CD8-positive, alpha-beta memory T cell (primary cell): ENCODE measurements at places on chromosomes 13 and 19.

GRCh38 chr19:40745402-40745780 is 4.9 kb downstream of the ACTMAP start:
- no peak overlapping the region for H3K4me3 ChIP-seq
- peaks cover 8% of the 10 kb centered on the region for H3K4me1 ChIP-seq
- no peaks in the 10 kb centered on the region for H3K36me3 ChIP-seq
- H3K27me3 ChIP-seq, result no peaks in the 10 kb centered on the region

- no peaks in the 10 kb centered on the region for H3K36me3 ChIP-seq
- H3K27ac ChIP-seq, result no peak overlapping the region
- H3K4me3 ChIP-seq, result no peak overlapping the region
- H3K27me3 ChIP-seq, result no peaks in the 10 kb centered on the region
- H3K4me1 ChIP-seq, result no peaks in the 10 kb centered on the region
- no peak for DNase-seq
Measured at GRCh38 chr13:75010941-75011340, 471.0 kb downstream of the TBC1D4 start.

- no peaks in the 10 kb centered on the region for H3K36me3 ChIP-seq
- peaks cover 8% of the 10 kb centered on the region for H3K4me1 ChIP-seq
- H3K4me3 ChIP-seq, result no peak overlapping the region
- no peak for DNase-seq
Measured at GRCh38 chr13:112713517-112714253, 23.8 kb downstream of the ATP11A start.

DNA sequence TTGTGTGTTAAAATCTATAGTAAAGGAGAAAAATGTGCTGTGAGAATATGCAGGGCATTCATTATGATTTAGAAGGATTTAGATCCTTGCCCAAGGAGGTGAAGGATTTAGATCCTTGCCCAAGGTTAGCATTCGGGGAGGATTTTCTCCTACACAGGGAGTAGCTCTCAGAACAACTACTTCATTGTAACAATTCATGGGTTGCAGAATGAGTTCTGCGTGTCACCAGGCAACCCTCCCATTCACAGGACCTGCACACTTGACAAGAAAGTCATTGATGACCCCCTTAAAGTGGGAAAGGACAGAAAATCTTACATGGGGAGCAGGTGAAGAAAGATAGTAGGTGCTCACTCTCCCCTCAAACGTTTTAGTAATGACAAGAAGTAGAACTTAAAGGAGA is 167.1 kb upstream of the MAB21L1 start:
- DNase-seq, result no peak
- no peaks in the 10 kb centered on the region for H3K36me3 ChIP-seq
- H3K27ac ChIP-seq, result no peak overlapping the region
- no peaks in the 10 kb centered on the region for H3K27me3 ChIP-seq
- no peak overlapping the region for H3K4me3 ChIP-seq

DNA sequence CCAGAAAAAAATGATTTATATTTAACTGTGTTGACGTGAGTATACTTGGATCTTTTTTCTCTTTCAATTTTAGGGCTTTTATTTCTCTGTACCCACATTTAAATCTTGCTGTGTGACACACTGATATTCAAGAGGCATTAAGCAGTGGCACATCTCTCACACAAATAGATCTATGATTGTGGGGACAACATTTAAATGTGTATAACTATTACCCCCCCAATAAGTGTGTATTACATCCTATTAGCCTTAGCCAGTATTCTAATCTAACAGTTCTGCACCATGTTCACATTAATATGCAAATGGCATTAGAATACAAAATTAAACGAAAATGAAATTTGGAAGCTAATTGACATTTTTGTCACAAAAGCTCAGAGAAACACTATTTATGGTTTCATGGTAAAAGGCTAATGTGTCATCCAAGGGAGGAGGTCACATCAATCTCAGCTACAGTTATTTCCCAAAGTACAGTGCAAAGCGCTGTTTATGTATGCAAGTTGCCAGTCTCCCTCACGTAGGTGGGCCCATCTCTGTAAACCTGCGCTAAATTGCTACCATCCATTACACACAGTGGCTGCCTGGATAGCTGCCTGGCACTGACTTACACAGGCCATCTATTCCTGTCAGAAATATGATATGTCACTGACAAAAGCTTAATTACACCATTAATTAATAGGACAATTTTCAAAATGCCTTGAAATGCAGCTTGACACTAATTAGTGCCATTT is 984.7 kb upstream of the PCDH9 start:
- no peak overlapping the region for H3K27ac ChIP-seq
- no peak for DNase-seq
- H3K36me3 ChIP-seq, result no peaks in the 10 kb centered on the region
- no peaks in the 10 kb centered on the region for H3K27me3 ChIP-seq

- no peaks in the 10 kb centered on the region for H3K27me3 ChIP-seq
- no peak for DNase-seq
- peaks cover 13% of the 10 kb centered on the region for H3K4me1 ChIP-seq
Measured at GRCh38 chr19:34731964-34732363, 2.1 kb upstream of the ZNF181 start.

GRCh38 chr13:53601113-53601512 is 572.5 kb downstream of the OLFM4 start:
- no peaks in the 10 kb centered on the region for H3K36me3 ChIP-seq
- no peak overlapping the region for H3K4me3 ChIP-seq
- no peaks in the 10 kb centered on the region for H3K27me3 ChIP-seq
- H3K4me1 ChIP-seq, result no peaks in the 10 kb centered on the region
- no peak overlapping the region for H3K27ac ChIP-seq
- no peak for DNase-seq

GRCh38 chr13:46168341-46168740 is 13.6 kb downstream of the LCP1 start:
- peaks cover 13% of the 10 kb centered on the region for H3K36me3 ChIP-seq
- no peaks in the 10 kb centered on the region for H3K27me3 ChIP-seq
- H3K27ac ChIP-seq, result no peak overlapping the region
- peak; percentile 40 for DNase-seq
- peaks cover 96% of the 10 kb centered on the region for H3K4me1 ChIP-seq

DNA sequence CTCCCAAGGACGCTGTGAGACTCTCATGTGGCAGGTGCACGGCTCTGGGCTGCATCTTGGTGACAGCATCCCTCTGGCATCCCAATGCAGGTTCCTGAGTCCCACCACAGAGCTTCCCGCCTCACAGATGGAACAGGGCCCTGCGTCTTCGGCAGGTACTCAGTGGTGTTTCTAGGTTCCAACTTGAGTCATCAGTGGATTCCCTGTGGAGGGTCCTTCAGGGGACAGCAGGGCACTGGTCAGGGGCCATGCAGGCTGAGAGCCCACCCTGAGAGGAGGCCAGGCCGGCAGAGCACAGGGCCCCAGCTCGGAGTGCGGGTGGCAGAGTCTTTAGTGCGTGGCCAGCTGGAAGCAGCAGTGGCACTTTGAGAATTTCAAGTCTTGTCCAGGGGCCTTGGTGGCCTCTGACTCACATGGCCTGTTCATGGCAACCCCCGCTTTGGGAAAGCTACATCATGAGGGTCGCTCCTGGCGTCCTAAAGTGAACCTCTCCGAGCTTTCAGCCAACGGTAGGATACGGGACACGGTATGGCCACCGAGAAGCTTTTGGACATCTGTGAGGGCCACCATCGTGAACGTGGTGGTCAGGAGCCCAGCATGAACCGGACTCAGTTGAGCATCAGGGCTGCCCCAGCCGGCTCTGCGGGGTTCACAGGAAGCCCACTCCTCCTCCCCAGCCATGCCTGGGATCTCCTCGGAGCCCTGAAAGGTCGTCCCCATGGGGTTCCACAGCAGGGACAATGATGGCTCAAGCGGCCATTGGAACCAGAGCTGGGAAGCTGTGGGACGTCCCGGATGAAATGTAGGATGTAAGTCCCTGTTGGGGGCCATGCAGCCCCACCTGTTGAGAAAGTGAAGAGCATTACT is 72.0 kb upstream of the MCF2L start:
- peaks cover 11% of the 10 kb centered on the region for H3K27me3 ChIP-seq
- H3K36me3 ChIP-seq, result no peaks in the 10 kb centered on the region
- no peak overlapping the region for H3K27ac ChIP-seq
- H3K4me1 ChIP-seq, result peaks cover 8% of the 10 kb centered on the region

GRCh38 chr19:29564574-29565005 is 38.8 kb downstream of the VSTM2B start:
- H3K36me3 ChIP-seq, result no peaks in the 10 kb centered on the region
- no peak overlapping the region for H3K4me3 ChIP-seq
- peaks cover 3% of the 10 kb centered on the region for H3K27me3 ChIP-seq
- H3K27ac ChIP-seq, result no peak overlapping the region

GRCh38 chr13:80012251-80012650 is 328.7 kb downstream of the SPRY2 start:
- H3K27me3 ChIP-seq, result no peaks in the 10 kb centered on the region
- H3K27ac ChIP-seq, result no peak overlapping the region
- H3K4me1 ChIP-seq, result no peaks in the 10 kb centered on the region
- H3K36me3 ChIP-seq, result no peaks in the 10 kb centered on the region
- DNase-seq, result no peak

DNA sequence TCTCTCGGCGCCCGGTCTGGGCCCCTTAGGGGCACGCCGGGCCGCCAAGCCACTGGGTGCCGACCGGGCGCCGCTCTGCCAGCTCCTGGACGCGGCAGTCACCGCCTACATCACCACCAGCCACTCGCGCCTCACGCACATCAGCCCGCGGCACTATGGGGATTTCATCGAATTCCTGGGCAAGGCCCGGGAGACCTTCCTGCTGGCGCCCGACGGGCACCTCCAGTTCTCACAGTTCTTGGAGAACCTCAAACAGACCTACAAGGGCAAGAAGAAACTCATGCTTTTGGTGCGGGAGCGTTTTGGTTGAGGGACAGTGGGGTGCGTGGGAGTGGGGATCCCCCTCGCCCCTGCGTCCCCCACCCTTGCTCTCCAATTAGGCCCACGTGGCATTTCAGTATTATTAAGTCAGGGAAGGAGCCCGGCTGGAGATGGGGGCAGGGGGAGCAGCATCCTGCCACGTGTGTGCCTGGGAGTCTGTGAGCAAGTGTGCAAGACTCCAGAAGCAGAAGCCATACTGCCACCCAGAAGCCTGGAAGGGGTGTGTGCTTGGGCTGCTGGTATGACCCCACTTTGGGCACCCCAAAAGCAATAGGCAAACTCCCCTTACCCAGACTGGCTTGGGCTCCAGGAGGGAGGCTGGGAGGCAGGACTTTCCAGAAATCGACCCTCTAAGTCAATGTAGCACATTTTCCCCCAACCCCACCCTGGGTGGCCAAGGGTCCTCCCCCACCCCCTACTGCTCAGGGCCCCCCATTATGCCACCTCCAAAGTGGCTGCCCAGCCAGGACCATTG is 35.7 kb downstream of the ZSWIM4 start:
- H3K36me3 ChIP-seq, result no peaks in the 10 kb centered on the region
- peaks cover 19% of the 10 kb centered on the region for H3K4me1 ChIP-seq
- H3K27ac ChIP-seq, result no peak overlapping the region
- H3K27me3 ChIP-seq, result no peaks in the 10 kb centered on the region

DNA sequence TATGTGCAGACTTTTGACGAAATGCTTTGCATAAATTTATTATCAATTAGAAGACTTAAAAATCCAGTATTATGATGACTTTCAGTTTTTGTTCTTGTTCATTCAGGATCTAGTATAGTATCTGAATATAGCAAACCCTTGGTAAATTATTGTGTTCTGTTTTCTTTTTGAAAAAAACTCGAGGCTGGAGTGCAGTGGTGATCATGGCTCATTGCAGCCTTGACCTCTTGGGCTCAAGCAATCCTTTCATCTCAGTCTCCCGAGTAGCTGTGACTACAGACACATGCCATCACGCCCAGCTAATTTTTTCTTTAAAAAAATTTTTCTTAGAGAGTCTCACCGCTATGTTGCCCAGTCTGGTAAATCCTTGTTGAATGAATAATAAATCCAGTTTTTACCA is 4.6 kb downstream of the FARP1 start:
- H3K4me3 ChIP-seq, result no peak overlapping the region
- no peak overlapping the region for H3K27ac ChIP-seq
- DNase-seq, result no peak
- H3K27me3 ChIP-seq, result no peaks in the 10 kb centered on the region
- H3K36me3 ChIP-seq, result no peaks in the 10 kb centered on the region

DNA sequence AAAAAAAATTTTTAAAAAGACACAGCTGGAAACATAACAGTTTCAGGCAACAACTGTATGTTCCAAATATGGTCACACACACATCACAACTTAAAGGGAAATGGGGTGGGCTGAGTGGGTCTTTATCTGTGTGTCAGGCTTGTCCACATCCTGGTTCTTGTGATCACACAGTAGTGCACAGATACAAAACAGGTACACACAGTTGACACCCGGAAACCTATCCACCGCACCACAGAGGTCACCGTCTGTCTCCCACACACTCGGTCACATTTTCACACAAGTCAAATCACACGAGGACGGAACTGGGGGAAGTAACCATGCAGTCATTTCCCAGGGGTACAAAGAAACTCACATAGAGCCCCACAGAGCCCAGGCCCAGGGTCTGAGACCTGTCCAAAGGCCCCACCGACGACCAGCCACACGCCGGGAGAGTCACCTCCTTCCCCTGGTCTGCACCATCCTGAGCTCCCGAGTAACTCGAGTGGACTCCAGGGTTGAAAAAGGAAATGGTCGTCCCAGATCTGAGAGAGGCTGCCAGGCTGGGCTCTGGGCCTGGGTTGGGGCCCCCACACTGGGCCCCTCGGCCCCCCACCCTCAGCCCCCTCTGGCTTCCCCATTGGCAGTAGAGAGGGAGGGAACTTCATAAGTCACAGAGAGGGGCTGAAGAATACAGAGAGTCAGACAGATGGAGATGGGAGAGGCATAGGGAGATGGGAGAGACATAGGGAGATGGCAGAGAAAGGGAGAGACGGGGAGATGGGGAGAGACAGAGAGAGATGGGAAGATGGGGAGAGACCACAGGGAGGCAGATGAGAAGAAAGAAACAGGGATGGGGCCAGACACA is 1.3 kb upstream of the PPAN start:
- no peaks in the 10 kb centered on the region for H3K27me3 ChIP-seq
- H3K36me3 ChIP-seq, result peaks cover 27% of the 10 kb centered on the region
- H3K27ac ChIP-seq, result peak overlapping the region; percentile 91

- no peak overlapping the region for H3K4me3 ChIP-seq
- H3K36me3 ChIP-seq, result no peaks in the 10 kb centered on the region
- H3K4me1 ChIP-seq, result no peaks in the 10 kb centered on the region
- peaks cover 21% of the 10 kb centered on the region for H3K27me3 ChIP-seq
Measured at GRCh38 chr19:2722541-2723344, 1.6 kb upstream of the DIRAS1 start.

- DNase-seq, result no peak
- H3K4me1 ChIP-seq, result no peaks in the 10 kb centered on the region
- H3K4me3 ChIP-seq, result no peak overlapping the region
- no peaks in the 10 kb centered on the region for H3K36me3 ChIP-seq
- H3K27me3 ChIP-seq, result no peaks in the 10 kb centered on the region
- no peak overlapping the region for H3K27ac ChIP-seq
Measured at GRCh38 chr13:43270130-43270830, 246.9 kb downstream of the DNAJC15 start.

GRCh38 chr19:13957051-13957450 is 4.7 kb downstream of the DCAF15 start:
- no peak overlapping the region for H3K4me3 ChIP-seq
- H3K27ac ChIP-seq, result no peak overlapping the region
- H3K27me3 ChIP-seq, result no peaks in the 10 kb centered on the region
- peaks cover 13% of the 10 kb centered on the region for H3K4me1 ChIP-seq
- DNase-seq, result no peak

GRCh38 chr13:42333613-42334328 is 61.8 kb downstream of the AKAP11 start:
- H3K27me3 ChIP-seq, result no peaks in the 10 kb centered on the region
- H3K27ac ChIP-seq, result no peak overlapping the region
- H3K4me3 ChIP-seq, result no peak overlapping the region
- H3K4me1 ChIP-seq, result peaks cover 4% of the 10 kb centered on the region
- DNase-seq, result no peak

- peaks cover 7% of the 10 kb centered on the region for H3K4me1 ChIP-seq
- DNase-seq, result no peak
- H3K27me3 ChIP-seq, result no peaks in the 10 kb centered on the region
- no peak overlapping the region for H3K27ac ChIP-seq
Measured at GRCh38 chr13:43883631-43884030, 3.9 kb downstream of the LACC1 start.

GRCh38 chr19:40387155-40387554 is 2.8 kb downstream of the HIPK4 start:
- no peak overlapping the region for H3K4me3 ChIP-seq
- H3K27me3 ChIP-seq, result no peaks in the 10 kb centered on the region
